ENCODE measurements at places on chromosomes 2 and 18. TPM values are rescaled to one million over a fixed set of nuclear protein-coding genes. Genes with fewer than 3 reads are reported as not detected.

The PARD3B gene
- total RNA-seq: 13.3 TPM

The SNX17 gene
- 158 TPM for total RNA-seq

The NYAP2 gene
- not detected for total RNA-seq

The TRMT61B gene
- total RNA-seq: 14.5 TPM

The TIA1 gene
- 147 TPM for total RNA-seq

The ARHGEF33 gene
- total RNA-seq: 0.34 TPM

DNA sequence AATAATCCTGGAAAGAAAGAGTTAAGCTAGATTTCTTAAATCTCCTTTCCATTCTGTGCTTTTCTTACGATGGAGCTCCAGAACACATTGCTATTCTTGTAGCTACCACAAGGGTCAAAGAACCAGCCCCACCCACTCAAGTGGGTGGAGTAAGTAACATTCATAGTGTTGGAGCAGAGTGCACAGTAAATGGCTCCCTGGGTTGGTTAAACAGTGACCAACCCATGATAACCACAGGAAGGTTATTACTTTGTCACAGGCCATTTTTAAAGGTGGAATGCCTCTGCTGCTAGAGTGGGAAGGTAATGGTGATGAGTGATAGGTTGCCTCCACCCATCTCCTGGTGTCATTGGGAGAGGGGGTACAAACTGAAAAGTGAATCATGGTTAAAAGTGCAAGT, 13.9 kb downstream of the ARPC2 start:
- DNase-seq: peak; percentile 45

DNA sequence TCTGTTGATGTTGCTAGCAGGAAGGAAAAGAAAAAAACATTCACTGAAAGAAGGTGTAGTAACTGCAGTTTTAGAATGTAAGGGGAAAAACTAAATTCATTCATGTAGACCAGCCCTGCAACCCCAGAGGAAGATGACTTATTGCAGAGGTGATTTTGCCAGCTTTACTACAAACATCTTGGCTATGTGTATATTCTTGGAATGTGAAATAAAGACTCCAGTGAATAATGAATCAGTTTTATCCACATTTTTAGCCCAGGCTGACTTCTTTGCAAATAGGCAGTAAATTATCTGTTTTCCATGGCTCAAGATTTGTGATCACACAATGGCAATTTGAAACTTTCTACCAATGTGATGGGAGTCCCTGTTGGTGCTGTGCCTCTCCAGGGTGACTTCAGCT, 206.1 kb upstream of the SETBP1 start:
- no peak for DNase-seq

GRCh38 chr2:111231532-111232252, 111.0 kb downstream of the BCL2L11 start:
- no peak for DNase-seq

GRCh38 chr18:78640246-78640995, 339.2 kb upstream of the SALL3 start:
- no peak for DNase-seq

- no peak for DNase-seq
These were observed 79.4 kb upstream of the SMAD7 start for GRCh38 chr18:49030138-49030537.

DNA sequence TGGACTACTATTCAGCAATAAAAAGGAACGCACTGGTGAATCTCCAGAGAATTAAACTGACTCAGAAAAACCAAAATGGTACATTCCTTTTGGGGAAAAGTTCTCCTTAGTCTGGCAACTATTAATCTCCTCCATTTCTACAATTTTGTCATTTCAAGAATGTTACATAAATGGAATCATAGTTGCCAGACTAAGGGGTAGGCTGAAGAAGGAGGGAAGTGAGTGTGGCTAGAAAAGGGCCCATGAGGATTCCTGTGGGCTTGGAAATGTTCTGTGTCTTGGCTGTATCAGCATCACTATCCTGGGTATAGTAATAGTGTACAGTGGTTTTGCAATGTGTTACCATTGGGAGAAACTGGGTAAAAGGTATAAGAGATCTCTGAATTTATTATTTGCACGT, 72.4 kb downstream of the ZAP70 start:
- no peak for DNase-seq

DNA sequence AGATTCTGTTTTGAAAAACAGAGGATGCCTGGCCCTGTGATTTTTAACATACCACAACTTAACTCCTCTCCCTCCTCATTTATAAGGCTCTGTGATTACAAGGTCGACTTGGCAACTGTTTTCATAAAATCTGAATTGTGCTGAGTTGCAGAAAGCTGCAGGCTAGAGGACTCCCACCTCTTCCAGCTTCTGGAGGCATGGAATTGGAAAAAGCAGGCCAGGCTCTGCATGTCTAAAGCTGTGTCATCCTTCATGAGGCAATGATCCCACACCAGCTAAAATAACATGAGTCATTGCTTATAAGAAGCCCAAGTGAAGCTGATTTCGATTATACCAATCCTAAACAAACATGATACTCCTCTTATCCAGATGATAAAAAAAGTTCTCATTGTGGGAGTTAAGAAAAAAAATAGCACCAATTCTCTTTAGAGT, 11.7 kb downstream of the ARHGAP28 start:
- DNase-seq: peak; percentile 74

- peak; percentile 79 for DNase-seq
These were observed 43.4 kb downstream of the MYL12B start for GRCh38 chr18:3305354-3305762.

- no peak for DNase-seq
These were observed 39.6 kb downstream of the DOCK10 start for GRCh38 chr2:225002656-225003045.

DNA sequence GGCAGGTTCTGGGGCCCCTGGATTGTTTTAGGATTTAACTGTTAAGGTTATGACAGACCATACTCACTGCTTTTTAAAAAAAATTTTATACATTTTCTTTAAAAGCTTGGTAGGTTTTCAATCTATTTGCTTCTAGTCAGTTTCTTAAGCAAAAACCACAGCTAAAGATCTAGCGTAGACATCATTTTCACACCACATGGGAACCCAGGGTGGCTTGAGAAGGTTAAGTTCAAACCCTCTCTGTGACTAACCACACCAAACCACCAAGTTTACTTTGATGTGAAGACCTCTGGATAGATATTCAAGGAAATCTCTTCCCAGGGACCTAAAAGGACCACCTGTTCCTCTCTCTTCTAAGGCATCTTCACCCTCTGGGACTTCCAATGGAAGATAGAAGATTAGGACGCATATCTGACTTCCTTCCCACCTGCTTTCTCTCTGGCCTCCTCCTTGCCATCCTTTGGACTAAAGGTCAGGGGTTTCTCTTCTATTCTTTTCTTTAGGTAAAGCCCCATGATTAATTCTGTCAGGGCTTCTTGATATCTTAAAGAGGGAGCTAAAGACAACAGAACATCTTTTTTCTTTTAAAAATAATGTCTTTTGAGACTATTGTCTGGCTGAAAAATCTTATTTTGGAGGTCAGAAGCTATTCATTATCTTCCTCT, 32.3 kb downstream of the FOSL2 start:
- DNase-seq: no peak

- DNase-seq: no peak
These were observed 294.8 kb upstream of the DDX18 start for GRCh38 chr2:117519721-117520120.

GRCh38 chr2:20623741-20624155, 27.1 kb downstream of the HS1BP3 start:
- no peak for DNase-seq
